Activated CD8-positive, alpha-beta T cell treated with anti-CD3 and anti-CD28 coated beads for 36 hours (primary cell): ENCODE measurements at places on chromosomes 5 and 9. TPM values are rescaled to one million over a fixed set of nuclear protein-coding genes. Genes with fewer than 3 reads are reported as not detected.

- DNase-seq, result no peak
Measured at GRCh38 chr9:88807426-88807825, 183.8 kb upstream of the S1PR3 start.

DNA sequence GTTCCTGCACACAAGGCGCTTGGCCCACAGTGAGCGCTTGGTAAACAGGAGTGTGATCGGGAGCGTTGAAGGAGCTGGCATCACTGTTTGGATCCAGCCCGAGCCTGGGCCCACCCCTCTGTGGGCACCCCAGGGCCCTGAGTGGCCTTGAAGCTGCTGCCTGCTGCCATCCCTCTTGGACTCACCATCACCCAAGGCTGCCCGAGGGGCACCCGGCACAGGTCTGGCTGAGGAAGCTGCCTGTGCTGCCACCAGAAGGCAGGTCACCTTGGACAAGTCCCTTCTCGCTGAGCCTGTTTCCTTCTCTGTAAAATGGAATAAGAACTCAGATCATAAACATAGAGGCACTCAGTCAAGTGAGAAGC lies 53.6 kb downstream of the LRSAM1 start:
- no peak for DNase-seq

- DNase-seq, result peak; percentile 83
Measured at GRCh38 chr5:151659001-151659754, 27.5 kb downstream of the SPARC start.

- no peak for DNase-seq
Measured at GRCh38 chr9:93869088-93869487, 86.1 kb downstream of the BARX1 start.

DNA sequence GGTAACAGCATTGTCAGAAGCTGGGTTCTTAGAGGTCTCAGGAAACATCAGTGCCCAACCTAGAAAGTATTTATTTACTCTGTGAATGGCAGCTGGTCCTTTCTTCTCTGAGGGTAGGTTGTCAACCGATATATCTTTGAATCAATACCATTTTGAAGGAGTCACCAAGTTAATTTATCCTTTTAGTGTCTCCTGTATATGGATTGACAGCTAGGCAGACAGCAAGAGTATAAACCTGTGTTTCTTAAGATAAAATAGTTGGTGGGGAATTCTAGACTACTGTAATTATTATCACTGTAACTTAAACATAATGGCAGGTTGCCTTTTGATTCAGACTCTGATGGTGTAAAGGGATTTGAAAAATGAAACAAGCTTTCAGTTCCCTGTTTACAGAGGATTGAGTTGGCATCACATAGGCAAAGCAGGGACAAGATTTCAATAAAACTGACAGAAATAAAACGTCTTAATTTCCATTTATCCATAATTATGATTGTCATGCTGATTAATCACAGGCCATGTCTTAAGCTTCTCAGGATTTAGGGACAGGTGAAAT lies 190.8 kb upstream of the HAPLN1 start:
- no peak for DNase-seq

DNA sequence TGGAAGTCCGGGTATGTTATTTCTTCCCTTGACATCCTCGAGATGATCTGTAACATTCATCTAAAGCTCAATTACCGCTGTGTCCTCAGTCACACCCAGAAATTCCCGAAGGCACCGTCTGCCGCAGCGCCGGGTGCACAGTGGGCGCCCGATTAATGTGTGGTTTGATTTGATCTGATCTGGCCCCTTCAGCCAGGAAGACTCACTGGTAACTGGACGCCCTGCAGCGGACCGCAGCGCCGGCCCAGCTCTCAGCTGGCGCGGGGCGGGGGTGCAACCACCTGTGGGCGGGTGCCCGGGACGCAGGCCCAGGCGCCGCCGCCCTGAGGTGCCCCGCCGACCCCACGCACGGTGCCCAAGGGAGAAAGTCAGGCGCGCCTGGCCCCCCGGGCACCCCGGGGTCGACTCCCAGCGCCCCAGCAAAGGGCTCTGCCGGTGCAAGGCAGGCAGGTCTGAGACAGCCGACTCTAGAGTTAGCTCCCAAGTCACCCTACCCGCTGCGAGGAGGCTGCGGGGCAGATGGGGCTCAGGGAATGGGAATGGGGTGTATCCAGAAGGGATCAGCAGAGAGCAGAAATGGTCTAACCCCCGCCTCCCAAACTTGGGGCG lies 1.7 kb downstream of the EPB41L4B start:
- DNase-seq, result no peak

- DNase-seq, result no peak
Measured at GRCh38 chr5:116970318-116970717, 395.7 kb upstream of the SEMA6A start.

HSPA5 gene
- total RNA-seq, result 161 TPM

PLCXD3 gene
- not detected for total RNA-seq

IL17B gene
- total RNA-seq, result not detected

STOML2 gene
- total RNA-seq, result 208 TPM

AGXT2 gene
- not detected for total RNA-seq

PTGS1 gene
- total RNA-seq, result 0.23 TPM
